ENCODE measurements at places on chromosomes 6 and 20. TPM values are rescaled to one million over a fixed set of nuclear protein-coding genes. Genes with fewer than 3 reads are reported as not detected.

The GRM1 gene
- total RNA-seq = 0.13 TPM

The FAM83D gene
- total RNA-seq = 22.3 TPM

GRCh38 chr6:37513155-37513554 lies 13.5 kb upstream of the CCDC167 start:
- DNase-seq = no peak

- peak; percentile 49 for DNase-seq
Measured at GRCh38 chr6:47414423-47415167, 63.0 kb upstream of the CD2AP start.

DNA sequence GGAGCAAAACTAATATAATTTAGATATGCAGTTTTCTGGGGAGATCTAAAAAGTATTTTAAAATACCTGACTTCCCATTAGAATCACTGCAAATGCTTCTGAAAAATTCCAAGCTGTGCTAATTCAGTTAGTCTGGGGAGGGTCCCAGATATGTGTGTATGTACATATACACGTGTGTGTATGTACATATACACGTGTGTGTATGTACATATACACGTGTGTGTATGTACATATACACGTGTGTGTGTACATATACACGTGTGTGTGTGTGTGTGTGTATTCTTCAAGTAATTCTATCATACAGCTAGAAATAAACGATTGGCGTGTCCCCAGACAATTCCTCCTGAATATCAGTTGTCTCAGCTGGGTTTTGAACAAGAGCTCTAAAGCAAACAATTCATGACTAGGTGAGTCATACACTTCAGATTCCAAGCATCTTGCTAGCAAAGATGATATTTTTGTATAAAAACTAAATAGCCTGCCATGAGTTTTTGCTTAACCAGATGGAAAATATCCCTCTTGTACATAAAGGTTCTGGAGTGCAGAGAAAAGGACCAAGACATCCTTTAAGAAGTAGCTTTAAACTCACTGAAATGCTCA lies 58.2 kb downstream of the SPACA1 start:
- no peak for DNase-seq
